ENCODE measurements at places on chromosomes 2 and 18.

- no peak for DNase-seq
Measured at GRCh38 chr2:78407960-78408794, 617.3 kb upstream of the REG3G start.

- DNase-seq = no peak
Measured at GRCh38 chr2:241734208-241734466, 293 bp upstream of the D2HGDH start.

DNA sequence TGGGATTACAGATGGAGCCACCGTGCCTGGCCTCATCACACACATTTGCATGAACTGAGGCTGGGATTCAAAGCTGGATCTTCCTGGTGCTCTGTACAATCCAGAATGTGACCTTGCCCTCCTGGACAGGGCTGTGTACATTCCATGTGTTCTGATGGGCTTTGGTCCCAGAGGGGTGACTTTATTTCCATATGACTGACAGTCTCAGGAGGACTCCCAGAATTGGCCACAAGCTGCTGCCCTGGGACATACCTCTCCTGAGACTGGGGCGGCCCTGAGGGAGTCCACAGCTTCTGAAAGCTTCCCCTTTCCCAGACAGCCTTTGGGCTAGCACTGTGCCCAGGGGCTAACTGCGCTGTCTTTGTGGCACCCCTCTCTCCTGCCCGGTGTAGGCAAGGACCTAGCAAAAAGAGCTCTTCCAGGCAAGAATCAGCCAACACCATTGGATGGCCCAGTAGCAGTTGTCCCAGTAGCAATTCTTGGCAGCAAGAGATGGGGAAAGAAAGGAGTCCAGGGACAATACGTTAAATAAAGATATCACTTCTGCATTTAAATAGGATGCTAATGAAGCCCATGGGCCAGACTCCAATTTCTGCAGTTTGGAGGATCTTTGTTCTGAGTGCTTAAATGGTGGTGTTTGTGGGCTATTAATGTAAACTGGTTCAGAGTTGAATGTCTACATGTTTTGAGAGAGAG, 26.4 kb upstream of the ZNF532 start:
- DNase-seq = no peak

DNA sequence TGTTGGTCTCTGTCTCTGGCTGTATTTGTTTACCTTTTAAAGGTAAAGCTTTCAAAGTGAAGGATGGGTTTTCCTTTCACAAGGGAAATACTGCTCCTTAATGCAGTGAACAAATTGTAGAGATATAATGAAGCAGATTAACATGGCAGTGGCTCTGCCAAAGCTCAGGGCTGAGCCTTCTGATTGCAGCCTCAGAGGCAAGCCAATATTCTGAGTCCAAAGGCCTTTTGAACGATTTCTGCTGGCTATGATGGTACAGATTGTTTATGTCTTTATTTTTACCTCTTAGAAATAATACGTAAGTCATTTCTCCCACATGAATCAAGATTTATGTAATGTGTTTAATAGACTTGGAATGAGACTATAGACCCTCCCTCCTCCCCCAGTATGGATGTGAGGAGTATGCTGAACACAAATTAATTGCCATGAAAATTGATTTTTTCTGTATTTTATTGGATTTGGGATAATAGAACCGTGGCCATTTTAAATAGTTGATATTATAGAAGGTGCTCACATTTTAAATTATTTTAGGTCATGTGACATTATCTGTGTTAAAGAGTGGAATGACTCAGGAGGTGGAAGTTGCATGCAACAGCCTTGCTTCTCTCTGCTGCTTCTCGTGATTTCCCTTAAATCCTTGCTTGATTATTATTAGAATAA, 772 bp downstream of the SCN2A start:
- no peak for DNase-seq

DNA sequence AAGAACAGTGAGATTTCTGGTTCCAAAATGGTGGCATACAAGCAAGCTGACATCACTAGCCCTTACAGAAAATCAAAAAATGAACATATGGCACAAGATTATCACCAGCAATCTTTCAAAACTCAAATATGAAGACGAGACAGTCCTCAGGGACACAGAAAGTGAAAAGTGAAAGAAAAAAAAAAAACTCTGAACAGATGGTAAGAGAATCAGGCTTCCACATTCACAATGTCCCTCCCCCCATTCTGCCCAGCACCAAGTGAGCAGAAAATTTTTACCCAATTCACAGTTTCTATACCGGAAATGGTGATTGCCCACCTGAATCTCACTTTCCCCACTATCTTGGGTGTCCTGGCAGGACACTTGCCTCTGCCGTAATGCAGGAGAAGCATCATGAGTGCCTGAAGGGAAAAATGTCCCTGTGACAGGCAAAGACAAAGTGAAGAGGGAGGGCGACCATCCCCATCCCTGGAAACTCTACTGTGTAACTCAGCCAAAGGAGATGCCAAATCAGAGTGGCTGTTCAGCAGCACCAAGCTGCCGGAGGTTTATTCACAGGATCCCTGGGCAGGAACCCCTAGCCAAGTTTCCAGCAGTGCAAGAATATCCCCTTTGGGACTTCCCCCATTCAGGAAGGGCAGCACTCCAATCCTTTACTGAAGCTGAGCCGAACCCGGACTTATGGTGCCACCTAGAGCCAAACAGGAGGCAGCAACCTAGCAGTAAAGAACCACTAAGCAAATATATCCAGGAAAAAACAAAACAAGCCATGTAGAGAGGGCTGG, 312.2 kb downstream of the LRATD1 start:
- DNase-seq = no peak

GRCh38 chr2:96594691-96595152, 43.4 kb downstream of the KANSL3 start:
- no peak for DNase-seq

Measured in stimulated activated naive CD4-positive, alpha-beta T cell treated with Interleukin-2 at 50 U/mL for 16 hours (primary cell).